ENCODE measurements at places on chromosomes 3 and 15. TPM values are rescaled to one million over a fixed set of nuclear protein-coding genes. Genes with fewer than 3 reads are reported as not detected.

The PPM1L gene
- total RNA-seq = 15.6 TPM

The MKRN2OS gene
- total RNA-seq = 6.1 TPM

The HOMER2 gene
- total RNA-seq = 2.4 TPM

The KCNAB1 gene
- 0.74 TPM for total RNA-seq

The SELENOT gene
- total RNA-seq = 114 TPM

The PSTPIP1 gene
- total RNA-seq = 4.2 TPM

The TMEM115 gene
- total RNA-seq = 42.1 TPM

The IL16 gene
- 3.7 TPM for total RNA-seq

The APOD gene
- total RNA-seq = 13.1 TPM

The GPR171 gene
- total RNA-seq = 0.53 TPM

The ARPIN gene
- total RNA-seq = 31.7 TPM

The EPHB1 gene
- 0.40 TPM for total RNA-seq

The PIGBOS1 gene
- total RNA-seq = 13.0 TPM

The RAB27A gene
- total RNA-seq = 46.0 TPM

The CNTN4 gene
- total RNA-seq = 8.2 TPM

The ARGFX gene
- not detected for total RNA-seq

The WDR49 gene
- total RNA-seq = not detected

The ZNF385D gene
- 2.6 TPM for total RNA-seq

The SIDT1 gene
- 42.1 TPM for total RNA-seq

The SLCO2A1 gene
- 26.3 TPM for total RNA-seq

The TRAIP gene
- total RNA-seq = 3.6 TPM

The SCN11A gene
- 0.61 TPM for total RNA-seq

The KCNMB3 gene
- 1.7 TPM for total RNA-seq

The SENP8 gene
- total RNA-seq = 2.3 TPM

The TM6SF1 gene
- total RNA-seq = 0.62 TPM

The ALDH1A2 gene
- 2.5 TPM for total RNA-seq

The CAND2 gene
- 2.2 TPM for total RNA-seq

The IL17RB gene
- total RNA-seq = 25.7 TPM

The ZNF717 gene
- total RNA-seq = 10.5 TPM

The TICRR gene
- 14.6 TPM for total RNA-seq

The SLC9C1 gene
- total RNA-seq = 0.15 TPM

The FRMD4B gene
- 21.1 TPM for total RNA-seq

The LHFPL4 gene
- 1.2 TPM for total RNA-seq

The GOLGA8J gene
- not detected for total RNA-seq

The SHC4 gene
- 0.50 TPM for total RNA-seq

The CHRM5 gene
- total RNA-seq = not detected

The TMCO5A gene
- not detected for total RNA-seq

The MOBP gene
- 0.72 TPM for total RNA-seq

The GRAMD2A gene
- 3.3 TPM for total RNA-seq

The TNNC1 gene
- total RNA-seq = 1.5 TPM

The CYP1A2 gene
- not detected for total RNA-seq

The OR5K2 gene
- not detected for total RNA-seq

The COL6A5 gene
- total RNA-seq = not detected

The POPDC2 gene
- 1.3 TPM for total RNA-seq

The TRIM71 gene
- 0.40 TPM for total RNA-seq

The SLC15A2 gene
- total RNA-seq = 3.1 TPM

The CHST14 gene
- 3.9 TPM for total RNA-seq
